ENCODE measurements at places on chromosomes 2 and 18. TPM values are rescaled to one million over a fixed set of nuclear protein-coding genes. Genes with fewer than 3 reads are reported as not detected.

Gene CHN1
- 3.2 TPM for total RNA-seq

Gene ANAPC1
- total RNA-seq = 51.3 TPM

Gene CACNB4
- 0.47 TPM for total RNA-seq

Gene ANKRD30B
- not detected for total RNA-seq

Gene FAM110C
- 1.9 TPM for total RNA-seq

Gene FBXO15
- total RNA-seq = 2.2 TPM

Gene CD8B
- 117 TPM for total RNA-seq

Gene ITGA4
- total RNA-seq = 255 TPM

Gene MTCL1
- total RNA-seq = 0.88 TPM

Gene RTN4
- total RNA-seq = 77.1 TPM

Gene FTCDNL1
- total RNA-seq = 2.2 TPM

Gene STEAP3
- 0.23 TPM for total RNA-seq

Gene AFF3
- total RNA-seq = 9.9 TPM

Gene CNOT11
- total RNA-seq = 51.5 TPM

Gene ITGB6
- total RNA-seq = not detected

Gene FSHR
- total RNA-seq = not detected

Gene NAT8
- not detected for total RNA-seq

Gene NPPC
- total RNA-seq = not detected

Gene PIEZO2
- 0.90 TPM for total RNA-seq

Gene C2orf66
- total RNA-seq = not detected

Gene UNC80
- total RNA-seq = 0.09 TPM

Gene TRIM43
- not detected for total RNA-seq

Gene PROM2
- 0.40 TPM for total RNA-seq

Gene ACADL
- total RNA-seq = not detected

Gene TUBB8B
- total RNA-seq = not detected

Gene ZRANB3
- 5.3 TPM for total RNA-seq

Gene GCKR
- 0.23 TPM for total RNA-seq

Gene ABCG5
- not detected for total RNA-seq

Gene ARHGAP15
- 221 TPM for total RNA-seq

Gene GPR55
- 2.7 TPM for total RNA-seq

Gene ASB18
- total RNA-seq = not detected

Gene DTNA
- not detected for total RNA-seq

Gene LYG1
- total RNA-seq = 3.1 TPM

Gene CCDC74B
- total RNA-seq = 2.0 TPM

Gene GREB1L
- total RNA-seq = not detected

Gene SH3RF3
- 3.1 TPM for total RNA-seq

Gene TLX2
- not detected for total RNA-seq

Gene SERPINE2
- total RNA-seq = 5.0 TPM

Gene RAD51AP2
- not detected for total RNA-seq

Gene NEB
- 1.3 TPM for total RNA-seq

Gene SLC9A4
- not detected for total RNA-seq

Gene AMER3
- total RNA-seq = not detected

Gene KLHL41
- not detected for total RNA-seq

Gene PXDN
- total RNA-seq = 2.6 TPM

Gene EFR3B
- total RNA-seq = 0.09 TPM

Gene EGR4
- total RNA-seq = 0.28 TPM

Gene PJVK
- 5.2 TPM for total RNA-seq

Gene BMP10
- total RNA-seq = not detected

Gene RAB27B
- 3.0 TPM for total RNA-seq

Gene RIT2
- not detected for total RNA-seq

Gene SGPP2
- total RNA-seq = 3.3 TPM

Gene STARD7
- 84.4 TPM for total RNA-seq

Gene ZAP70
- 468 TPM for total RNA-seq

Gene DNAJC5G
- total RNA-seq = not detected

Gene CD302
- 1.6 TPM for total RNA-seq

Gene SCG2
- not detected for total RNA-seq

Gene CFC1
- not detected for total RNA-seq

Data from T-cell (primary cell).